ENCODE measurements at places on chromosomes 1 and 21.

DNA sequence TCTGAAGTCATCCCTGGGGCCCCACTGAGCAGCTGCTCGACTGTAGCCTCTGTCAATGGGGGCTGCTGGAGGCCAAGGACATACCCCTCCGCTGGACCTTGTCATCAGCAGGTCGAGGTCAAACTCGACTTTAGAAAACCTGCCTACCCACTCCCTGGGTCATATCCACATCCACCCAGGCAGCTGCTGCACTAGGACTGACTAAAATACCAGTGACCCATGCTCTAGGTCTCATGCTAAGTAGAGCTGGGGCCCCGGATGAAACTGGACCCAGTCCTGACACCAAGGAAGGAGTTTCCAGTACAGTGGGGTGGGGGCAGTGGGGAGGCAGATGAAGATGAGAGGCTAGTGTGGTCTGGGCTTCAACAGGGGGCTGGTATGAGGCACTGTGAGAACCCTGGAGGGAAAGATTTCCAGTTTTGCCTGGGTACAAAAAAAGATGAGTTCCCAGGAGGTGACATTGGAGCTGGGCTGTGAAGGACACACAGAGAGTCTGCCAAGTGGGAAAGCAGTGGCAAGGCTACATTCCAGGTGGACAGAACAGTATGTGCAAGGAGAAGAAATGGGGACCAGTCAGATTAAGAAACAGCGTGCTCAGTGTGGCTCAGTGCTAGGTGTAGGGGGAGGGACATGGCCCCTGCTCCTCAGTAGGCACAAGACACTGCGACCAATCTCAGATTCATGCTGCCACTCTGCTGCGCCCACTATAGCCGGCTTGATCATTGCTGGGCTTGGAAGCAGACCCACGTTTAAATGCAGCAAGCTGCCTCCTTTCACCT is 12.4 kb downstream of the SLC2A1 start:
- no peak for DNase-seq

GRCh38 chr1:9455487-9456234 is 83.6 kb upstream of the SLC25A33 start:
- DNase-seq, result no peak

DNA sequence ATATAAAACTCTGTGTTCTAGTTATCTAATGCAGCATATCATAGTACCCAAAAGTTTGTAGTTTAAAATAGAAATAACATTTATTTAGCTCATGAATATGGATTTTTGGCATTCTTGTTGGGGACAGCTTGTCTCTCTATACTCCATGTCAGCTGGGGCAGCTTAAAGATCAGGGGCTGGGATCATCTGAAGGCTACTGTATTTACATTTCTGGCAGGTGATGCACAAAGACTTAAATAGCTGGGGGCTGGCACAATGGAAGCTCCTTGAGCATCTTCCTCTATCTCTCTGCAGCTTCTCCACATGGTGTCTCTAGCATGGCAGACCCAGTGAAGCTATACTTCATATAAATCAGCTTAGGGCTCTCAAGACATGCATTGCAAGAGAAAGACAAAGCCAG is 55.6 kb upstream of the DAB1 start:
- no peak for DNase-seq

DNA sequence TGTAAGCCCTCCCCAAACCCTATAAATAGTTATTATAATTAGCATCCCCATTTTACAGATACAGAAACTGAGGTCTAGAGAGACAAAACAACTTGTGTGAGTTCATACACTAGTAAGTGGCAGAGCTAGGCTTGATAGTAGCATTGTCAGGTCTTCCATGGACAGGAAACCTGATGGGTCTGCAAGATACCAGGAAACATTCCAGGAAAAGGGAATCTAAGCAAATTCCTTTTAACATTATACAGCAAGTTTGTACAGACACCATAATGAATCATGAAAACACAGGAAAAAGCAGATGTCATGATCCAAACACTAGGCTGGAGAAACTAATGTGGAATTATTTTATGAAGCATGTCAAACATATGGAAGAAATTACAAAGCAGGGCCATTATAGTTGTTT is 89.1 kb upstream of the KCNK2 start:
- DNase-seq, result no peak

- DNase-seq, result no peak
Observed at GRCh38 chr1:56898005-56898373, 43.4 kb downstream of the C8A start.

DNA sequence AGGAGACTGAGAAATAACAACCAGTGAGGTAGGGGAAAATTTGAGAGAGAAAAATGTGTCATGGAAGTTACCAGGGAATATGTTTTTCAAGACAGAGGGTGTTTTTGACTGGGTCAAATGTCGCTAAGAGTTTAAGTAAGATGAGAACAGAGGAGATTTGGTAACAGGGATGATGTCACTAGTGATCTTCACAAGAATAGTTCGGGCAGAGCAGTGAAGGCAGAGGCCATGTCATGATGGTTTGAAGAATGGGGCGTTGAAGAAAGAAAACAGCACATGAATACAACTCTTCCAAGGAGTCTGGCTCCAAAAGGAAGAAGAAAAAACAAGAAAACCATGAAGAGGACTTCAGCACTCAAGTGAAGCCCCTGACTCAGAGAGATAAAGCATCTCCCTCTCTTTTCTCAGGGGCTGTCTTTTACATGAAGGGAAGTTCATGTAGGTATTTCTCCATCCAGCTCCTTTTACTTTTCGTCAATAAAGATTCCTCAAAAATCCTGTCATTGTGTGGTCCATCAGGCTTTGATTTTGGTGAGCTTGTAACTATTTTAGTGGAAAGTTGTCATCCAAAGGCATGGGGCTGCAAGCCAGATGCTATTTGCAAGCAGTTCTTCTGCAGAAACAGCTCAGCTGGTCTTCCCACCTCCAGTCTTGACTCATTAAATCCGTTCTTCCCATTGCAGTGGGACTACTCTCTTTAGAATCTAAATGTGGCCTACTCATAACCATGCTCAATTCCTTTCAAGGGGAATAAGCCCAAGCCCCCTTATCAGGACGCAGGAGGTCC is 397.3 kb downstream of the LMX1A start:
- DNase-seq, result no peak

DNA sequence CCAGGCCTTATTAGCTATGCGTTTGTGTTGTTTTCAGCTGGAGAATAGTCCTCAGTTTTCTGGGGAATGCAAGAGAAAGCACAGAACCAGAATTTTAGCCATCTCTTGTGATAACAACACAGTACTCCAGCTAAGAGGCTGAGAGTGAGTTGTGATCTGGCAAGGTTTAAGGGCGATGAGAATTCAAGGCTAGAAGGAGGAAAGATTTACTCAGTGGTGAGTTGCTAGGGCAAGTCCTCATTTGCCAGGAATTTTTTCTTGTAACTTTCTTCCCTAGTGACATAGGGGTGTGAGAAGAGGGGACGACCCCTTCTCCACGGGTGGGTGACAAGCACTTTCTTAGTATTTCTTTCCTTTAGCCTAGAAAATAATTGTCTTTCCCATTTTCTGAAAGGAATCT is 53.2 kb downstream of the HHAT start:
- no peak for DNase-seq

DNA sequence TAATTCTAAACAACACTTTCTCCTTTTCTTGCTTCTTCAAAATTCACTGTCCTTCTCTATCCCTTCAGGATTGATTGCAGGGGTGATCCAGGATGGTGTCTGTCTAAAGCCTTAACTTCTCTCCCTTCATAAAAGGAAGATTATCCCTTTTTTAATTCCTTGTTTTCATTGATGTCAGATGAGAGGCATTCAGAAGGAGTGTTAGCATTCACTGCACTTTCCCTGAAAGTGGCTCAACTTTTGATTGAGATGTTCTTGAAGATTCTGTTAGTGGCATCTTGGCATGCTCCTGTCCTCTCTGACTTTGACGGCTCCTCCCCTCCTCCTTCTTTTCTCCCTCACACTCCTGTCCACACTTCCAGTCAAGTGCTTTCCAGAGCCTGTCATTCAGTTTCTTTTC is 71.6 kb downstream of the ST6GALNAC3 start:
- no peak for DNase-seq

GRCh38 chr1:205370780-205371179 is 14.1 kb upstream of the KLHDC8A start:
- DNase-seq, result no peak

- no peak for DNase-seq
Observed at GRCh38 chr1:24966724-24967346, 36.8 kb upstream of the RUNX3 start.

DNA sequence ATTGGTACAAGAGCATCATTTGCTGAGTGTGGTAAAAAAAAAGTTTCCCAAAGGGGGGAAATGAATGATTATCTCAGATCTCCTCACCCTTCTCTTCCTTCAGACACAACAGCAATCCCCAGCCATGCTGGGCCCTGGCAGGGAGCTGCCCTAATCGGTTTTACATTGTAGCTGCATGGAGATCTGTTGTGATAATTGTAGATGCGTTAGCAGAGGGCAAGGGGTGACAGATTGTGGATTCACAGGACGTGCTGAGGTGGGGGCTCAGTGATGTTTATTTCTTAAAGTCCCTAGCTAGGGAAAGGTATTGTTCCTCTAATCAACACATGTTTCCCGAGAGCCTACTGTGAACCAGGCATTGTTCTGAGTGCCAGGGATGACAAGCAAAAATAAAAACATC is 304.1 kb downstream of the PBX1 start:
- DNase-seq, result no peak

GRCh38 chr1:236108027-236108648 is 34.2 kb upstream of the GPR137B start:
- DNase-seq, result no peak

- DNase-seq, result no peak
Observed at GRCh38 chr21:45001134-45002095, 61.6 kb downstream of the SLX9 start.

GRCh38 chr1:14767075-14767474 is 168.6 kb downstream of the KAZN start:
- no peak for DNase-seq

- DNase-seq, result no peak
Observed at GRCh38 chr1:192088496-192088895, 69.8 kb upstream of the RGS18 start.

DNA sequence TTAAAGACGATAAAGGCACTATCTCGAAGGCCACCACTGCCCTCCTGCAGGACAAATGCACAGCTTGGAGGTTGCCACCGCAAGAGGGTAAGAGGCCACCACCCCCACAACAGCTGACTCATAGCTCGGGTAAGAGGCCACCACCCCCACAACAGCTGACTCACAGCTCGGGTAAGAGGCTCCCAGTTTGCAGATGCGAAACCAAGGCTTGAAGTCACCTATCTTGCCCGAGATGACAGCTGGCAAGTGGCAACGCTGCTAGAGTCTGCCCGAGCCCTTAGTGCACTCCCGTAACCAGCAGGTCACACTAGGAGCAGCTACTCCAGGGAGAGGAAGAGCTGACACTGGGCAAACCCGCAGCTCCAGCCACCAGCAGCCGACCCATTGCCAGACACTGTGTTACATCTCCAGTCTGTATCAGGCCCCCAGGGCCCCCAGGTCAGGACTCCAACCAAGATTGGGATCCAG is 17.1 kb upstream of the SPSB1 start:
- peak; percentile 79 for DNase-seq

GRCh38 chr1:48005253-48006117 is 8.3 kb upstream of the TRABD2B start:
- no peak for DNase-seq

- DNase-seq, result no peak
Observed at GRCh38 chr1:208951908-208952307, 631.6 kb upstream of the CAMK1G start.

GRCh38 chr1:204051718-204052117 is 21.2 kb upstream of the SOX13 start:
- DNase-seq, result no peak

- DNase-seq, result no peak
Observed at GRCh38 chr1:230768903-230769570, 21.8 kb downstream of the CAPN9 start.

GRCh38 chr1:97529600-97529999 is 391.2 kb downstream of the DPYD start:
- DNase-seq, result no peak

- DNase-seq, result no peak
Observed at GRCh38 chr21:42499444-42500112, 3.6 kb upstream of the RSPH1 start.

DNA sequence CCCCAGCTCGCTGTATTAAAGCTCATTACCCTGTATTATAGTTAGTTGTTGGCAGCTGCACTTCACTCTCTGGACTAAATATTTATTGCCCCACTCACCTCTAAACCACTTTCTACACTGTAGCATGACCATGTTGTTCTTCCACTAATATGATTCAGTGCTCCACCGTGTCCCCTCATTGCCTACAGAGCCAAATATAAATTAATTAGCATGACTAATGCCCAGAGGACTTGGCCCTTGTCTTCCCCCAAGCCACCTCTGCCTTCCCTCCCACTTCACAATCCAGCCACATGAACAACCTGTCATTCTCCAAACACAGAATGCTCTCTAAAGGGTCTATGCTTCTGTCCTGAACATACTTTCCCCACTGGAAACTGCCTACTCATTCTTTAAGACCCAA is 276.5 kb downstream of the PLPP3 start:
- DNase-seq, result no peak

GRCh38 chr1:183417772-183418491 is at the start of gene NMNAT2:
NMNAT2 (minus strand) TSS chr1:183418380; CDS start chr1:183418267, 113 bp downstream.
- DNase-seq, result no peak

- DNase-seq, result no peak
Observed at GRCh38 chr1:15065291-15065690, 88.3 kb upstream of the TMEM51 start.

DNA sequence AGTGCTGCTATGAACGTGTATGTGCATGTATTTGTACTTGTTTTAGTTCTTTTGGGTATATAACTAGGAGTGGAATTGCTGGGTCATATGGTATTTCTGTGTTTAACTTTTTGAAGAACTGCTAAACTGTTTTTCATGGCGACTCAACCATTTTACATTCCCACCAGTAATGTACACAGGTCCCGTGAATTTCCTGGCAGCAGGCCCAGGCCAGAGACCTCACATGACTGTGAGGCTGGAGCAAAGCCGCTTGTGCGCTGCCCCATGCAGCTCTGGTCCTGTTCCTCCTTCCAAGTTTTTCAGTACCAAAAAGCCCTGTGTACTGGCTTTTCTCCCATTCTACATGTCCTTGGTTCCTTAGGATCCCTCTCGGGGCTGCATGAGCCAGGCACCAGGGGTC is 29.6 kb downstream of the ACOT11 start:
- DNase-seq, result no peak

DNA sequence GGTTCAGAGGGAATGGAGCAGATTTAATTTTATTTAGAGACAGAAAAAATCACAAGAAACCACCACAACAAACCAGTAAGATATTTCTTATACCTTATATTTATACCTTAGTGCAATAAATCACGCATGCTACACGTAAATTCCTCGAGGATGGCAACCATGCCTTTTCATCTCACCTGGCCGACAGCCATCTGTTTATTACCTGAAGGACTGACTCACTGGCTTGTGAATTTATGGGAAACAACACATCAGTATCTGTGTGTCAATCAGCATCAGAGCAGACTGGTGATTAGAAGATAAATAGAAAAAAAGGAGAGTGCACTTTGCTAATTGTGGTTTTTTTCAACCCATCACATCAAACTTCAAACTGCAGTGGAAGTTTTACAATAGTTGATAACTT is 58.4 kb downstream of the S1PR1 start:
- no peak for DNase-seq
